ENCODE measurements at places on chromosomes 5 and 9.
A peak's percentile ranks its signal among the peaks of the same experiment; 100 is the strongest.

DNA sequence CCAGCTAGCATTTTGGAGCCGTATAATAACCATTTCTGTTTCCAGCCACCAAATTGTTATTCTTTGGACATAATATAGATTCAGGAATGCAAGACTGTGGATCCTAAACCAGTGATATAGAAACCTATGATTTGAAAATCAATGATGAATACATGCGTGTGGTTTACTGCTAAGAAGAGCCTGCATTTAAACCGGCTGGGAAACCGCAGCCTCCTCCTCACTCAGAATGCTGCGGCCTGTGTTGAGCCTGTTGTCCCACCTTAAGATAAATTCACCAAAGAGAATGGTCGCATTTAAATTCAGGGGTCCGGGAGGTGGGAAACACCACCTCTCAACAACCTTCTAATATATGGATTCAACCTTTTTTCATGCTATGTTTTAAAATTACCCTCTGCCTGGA is 148.0 kb downstream of the MEF2C start:
- DNase-seq = no peak

- DNase-seq = no peak
Measured at GRCh38 chr5:130978475-130978874, 186.6 kb downstream of the HINT1 start.

GRCh38 chr5:112388074-112388473 is 31.0 kb downstream of the EPB41L4A start:
- DNase-seq = no peak

- peak; percentile 17 for DNase-seq
Measured at GRCh38 chr5:129377504-129377903, 82.6 kb upstream of the ADAMTS19 start.

- DNase-seq = no peak
Measured at GRCh38 chr5:169161022-169161680, 139.8 kb downstream of the SLIT3 start.

All from BE2C (cell line).